PC-3 (cell line): ENCODE measurements at places on chromosomes 16 and 17.
A peak's percentile ranks its signal among the peaks of the same experiment; 100 is the strongest.

DNA sequence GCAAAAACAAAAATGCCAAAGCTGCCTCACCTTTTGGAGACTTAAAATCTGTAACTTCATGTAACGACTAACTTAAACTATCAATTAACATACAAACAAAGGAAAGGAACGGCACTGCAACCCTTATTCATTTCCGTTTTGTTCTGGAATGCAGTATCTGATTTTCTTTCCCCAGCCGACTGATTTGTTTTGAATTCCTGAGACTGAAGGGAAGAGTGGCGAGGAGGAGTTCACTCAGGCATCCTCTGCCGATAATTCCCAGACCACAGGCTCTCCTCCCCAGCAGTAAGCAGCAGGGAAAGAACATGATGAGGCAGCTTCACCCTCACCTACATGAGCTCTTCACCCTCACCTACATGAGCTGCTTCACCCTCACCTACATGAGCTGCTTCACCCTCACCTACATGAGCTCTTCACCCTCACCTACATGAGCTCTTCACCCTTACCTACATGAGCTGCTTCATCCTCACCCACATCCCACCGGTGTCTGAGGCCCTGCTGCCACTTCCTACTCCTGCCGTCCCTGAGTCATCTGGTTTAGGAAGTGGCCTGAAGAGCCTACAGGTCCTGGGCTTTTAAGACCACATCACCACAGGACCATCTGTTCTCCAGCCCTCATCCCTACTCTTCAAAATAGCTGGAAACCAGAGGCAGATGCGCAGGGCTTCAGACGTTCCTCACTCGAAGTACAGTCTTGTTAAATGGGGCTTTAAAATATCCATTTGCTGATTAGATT is 168.0 kb upstream of the RPH3AL start:
- no peak for DNase-seq

DNA sequence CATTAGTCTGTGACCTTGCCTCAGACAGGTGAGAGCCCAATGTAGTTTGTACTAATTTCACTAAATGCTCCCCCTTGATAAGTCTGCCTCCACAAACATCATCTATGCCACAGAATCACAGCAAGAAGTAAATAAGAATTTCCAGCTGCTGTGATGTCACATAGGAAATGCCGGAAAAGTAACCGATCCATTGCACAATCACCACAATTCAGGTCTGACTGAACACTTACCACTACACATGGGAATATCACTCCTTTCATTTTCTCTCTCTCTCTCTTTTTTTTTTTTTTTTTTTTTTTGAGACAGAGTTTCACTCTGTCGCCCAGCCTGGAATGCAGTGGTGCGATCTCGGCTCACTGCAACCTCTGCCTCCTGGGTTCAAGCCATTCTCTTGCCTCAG is 79.0 kb upstream of the CDH11 start:
- no peak for DNase-seq

DNA sequence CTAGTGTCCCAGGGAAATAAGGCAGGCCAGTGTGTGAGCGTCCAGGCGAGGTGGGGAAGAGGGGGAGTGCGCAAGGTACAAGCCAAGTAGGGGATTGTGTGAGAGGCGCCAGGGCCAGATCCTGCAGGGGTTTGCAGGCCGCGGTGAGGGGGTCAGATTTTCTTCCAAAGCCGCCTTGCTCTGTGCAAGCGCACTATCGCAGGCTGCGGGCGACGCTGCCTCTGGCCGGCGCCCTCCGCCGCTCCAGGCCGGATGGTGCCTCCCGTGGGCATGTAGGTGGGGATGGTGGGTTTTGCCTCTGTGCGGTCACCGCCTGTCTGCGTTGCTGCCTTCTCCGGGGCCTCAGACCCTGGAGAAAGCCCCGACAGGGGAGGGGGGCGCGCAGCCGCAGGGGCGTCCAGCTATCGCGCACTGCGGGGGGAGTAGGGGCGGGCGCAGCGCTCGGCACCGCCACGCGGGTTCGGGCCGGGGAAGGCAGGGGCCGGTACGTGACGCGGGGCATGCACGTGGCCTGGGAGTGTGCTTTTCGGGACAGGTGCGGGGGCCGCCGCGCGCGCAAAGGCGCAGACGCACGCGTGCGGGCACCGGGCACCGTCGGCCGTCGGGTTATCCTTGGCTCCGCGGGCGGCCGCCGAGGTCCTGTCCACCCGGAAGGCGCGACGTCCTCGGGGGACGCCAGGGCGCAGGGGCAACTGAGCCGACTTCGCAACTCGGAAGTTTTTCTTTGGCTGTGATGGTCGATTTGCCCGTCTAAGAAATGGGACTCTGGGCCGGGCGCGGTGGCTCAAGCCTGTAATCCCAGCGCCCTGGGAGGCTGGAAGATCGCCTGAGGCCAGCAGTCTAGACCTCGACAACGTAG is 1.1 kb upstream of the HAPSTR1 start:
- peak; percentile 12 for DNase-seq

GRCh38 chr17:49779739-49780231 is 8.7 kb upstream of the KAT7 start:
- peak; percentile 83 for DNase-seq
